ENCODE measurements at places on chromosomes 5 and 9. TPM values are rescaled to one million over a fixed set of nuclear protein-coding genes. Genes with fewer than 3 reads are reported as not detected.

Gene LMX1B
- 0.55 TPM for total RNA-seq

Gene HEXB
- 76.2 TPM for total RNA-seq

DNA sequence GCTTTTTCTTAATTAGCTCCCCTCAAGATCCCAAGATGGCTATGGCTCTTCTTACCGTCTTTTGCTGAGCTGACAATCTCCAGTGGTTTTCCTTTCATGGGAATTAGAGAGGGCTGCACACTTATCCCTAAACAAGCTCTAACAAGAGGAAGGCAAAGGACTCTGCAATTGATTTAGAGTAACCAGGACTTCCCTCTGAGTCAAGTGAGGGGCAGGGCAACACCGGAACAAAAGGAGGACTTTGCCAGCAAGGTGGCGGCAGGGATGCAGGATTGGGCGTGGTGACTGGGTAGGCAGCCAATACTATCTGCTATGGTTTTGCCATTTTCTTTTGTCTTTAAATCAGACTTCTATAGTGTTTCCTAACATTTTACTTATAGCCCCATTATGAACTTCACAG is 9.8 kb downstream of the SLC44A1 start:
- DNase-seq, result no peak

DNA sequence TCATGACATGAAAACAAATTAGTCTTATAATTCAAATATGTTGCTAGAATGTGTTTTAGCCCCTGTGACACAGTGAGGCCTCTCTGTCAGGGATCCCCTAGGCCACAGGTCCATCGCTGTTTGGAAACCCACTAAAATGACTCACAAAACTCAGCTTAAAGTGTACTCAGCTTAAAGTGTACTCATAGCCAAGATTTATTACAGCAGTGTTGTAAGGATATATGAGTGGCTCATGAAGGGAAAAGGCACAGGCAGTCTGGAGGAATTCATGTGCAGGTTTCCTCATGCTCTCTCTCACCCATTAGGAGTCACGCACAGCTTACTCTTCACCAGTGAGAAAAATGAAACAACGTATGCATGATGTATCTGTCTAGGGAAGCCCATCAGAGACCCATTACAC is 24.4 kb upstream of the TGFBI start:
- DNase-seq, result no peak

DNA sequence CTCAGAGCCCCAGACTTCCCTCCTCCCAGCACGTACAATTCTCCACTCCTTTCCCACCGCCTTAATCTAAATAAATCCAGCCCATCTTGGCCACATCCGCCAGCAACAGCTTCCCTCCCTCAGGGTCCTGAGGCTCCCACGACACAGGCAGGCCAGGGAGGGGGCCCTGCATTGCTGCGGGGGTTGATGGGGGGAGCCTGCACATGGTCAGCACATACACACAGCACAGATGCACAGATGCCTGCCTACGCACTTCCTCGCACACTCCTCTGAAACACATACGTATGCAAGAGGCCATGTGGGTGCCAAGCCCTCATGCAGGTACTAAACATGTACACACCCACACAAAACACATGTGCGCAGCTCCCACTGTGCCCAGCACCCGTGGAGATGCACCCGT is 14.8 kb downstream of the PDGFRB start:
- no peak for DNase-seq

- no peak for DNase-seq
These were observed 134.7 kb downstream of the SEMA5A start for GRCh38 chr5:9411142-9411541.

DNA sequence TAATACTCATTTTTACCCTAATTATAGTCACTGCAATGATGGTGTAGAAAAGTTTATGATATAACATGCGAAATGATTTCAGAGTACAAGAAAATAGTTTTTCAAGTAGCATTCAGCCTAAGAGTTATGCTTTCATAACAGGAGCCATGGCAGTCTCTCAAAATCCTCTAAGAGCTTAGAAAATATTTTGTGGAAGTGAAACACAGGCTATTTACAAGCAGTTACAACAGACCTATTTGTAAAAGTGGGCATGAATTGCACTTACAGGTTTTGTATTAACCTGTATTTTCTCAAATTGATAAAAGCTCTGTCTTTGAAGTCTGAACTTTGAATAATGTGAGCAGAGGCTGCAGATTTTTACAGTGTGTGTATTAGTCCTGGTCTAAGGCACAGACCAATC is 523.3 kb downstream of the LRRC70 start:
- DNase-seq, result no peak

Gene CCNI2
- not detected for total RNA-seq

GRCh38 chr5:80998590-80998979 is 38.4 kb downstream of the RASGRF2 start:
- no peak for DNase-seq

Gene ARHGEF39
- total RNA-seq, result 0.99 TPM

Gene PLCXD3
- total RNA-seq, result 1.6 TPM

GRCh38 chr9:1233568-1233967 is 183.4 kb downstream of the DMRT2 start:
- DNase-seq, result no peak
